Stimulated activated CD8-positive, alpha-beta memory T cell treated with anti-CD3 and anti-CD28 coated beads, Interleukin-15, amount 100 ng/mL, for 24 hours (primary cell): ENCODE measurements at places on chromosomes 2 and 18.

DNA sequence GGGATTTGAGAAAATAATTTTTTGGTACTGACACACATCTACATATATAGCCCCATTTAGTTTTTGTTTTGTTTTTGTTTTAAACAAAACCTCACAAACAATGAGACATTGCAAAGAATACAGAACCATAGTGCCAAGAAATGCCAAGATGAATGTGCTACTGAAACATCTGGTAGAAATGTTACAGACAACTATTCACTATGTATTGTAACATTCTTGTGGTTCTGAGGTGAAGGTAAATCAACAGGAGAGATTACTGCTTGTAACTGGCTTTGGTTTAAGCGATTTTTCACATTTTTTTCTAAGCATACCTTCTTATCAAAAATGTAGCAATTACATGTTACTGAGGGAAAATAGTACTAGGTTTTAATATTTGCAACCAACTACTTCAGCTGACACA is 281.3 kb downstream of the ZNF804A start:
- DNase-seq = no peak

- no peak for DNase-seq
Observed at GRCh38 chr2:220246386-220246785, 619.0 kb downstream of the SLC4A3 start.

DNA sequence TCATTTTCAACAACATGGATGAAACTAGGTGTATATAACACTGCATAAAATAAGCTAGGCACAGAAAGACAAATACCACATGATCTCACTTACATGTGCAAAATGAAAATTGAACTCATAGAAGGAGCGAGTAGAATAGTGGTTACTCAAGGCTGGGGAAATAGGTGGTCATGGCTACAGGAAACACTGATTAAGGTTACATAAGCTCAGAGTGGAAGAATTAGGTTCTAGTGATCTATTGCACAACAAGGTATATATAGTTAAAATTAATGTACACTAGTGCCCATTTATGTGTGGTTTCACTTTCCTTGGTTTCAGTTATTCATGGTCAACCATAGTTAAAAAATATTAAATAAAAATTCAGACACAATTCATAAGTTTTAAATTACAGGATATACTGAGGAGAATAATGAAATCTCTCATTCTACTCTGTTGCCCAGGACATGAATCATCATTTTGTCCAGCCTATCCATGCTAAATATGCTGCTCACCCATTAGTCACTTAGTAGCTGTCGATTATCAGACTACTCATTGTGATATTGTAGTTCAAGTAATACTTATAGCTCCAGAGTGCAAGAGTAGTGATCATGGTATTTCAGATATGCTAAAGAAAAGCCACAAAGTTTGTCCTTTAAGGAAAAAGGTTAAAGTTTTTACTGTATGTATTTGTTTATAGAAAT is 1530.9 kb upstream of the LRRTM1 start:
- no peak for DNase-seq

GRCh38 chr2:108535357-108535631 is 1.0 kb downstream of the LIMS1 start:
- DNase-seq = no peak

DNA sequence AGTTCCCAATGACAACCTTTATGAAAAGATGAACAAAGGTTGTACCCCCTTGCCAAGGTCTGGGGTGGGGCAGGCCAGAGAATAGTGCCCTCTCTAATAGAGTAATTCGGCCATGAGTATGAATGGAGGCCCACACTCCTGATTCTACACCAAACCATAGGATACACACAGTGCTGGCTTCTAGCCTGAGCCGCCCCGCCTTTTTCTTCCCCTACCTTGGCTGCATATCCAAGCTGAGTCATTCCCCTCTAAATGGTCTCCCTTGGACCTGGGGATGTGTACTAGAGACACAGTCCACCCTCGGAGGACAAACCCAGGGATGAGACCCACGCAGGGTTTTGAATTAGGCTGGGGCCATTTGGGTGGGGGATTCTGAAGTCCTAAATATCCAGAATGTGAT is 107.2 kb upstream of the CAPN13 start:
- no peak for DNase-seq

DNA sequence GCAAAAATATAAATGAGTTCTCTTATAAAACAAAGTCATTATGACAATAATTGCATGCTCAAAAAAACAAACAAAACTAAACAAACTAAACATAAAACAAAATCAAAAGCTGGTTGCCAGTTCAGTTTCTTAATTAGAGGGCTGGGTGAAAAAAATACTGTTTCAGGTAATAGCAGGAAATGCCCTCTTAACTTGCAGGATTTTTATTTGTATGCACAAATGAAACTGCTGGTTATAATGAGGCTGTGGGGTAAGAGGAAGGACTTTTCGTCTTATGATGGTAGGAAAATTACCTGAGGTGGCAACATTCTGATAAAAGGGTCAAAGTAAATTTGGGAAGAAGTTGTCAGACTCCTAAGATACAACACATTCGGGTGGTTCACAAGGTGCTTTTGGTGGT is 21.5 kb upstream of the CDKL4 start:
- no peak for DNase-seq
